ENCODE measurements at places on chromosomes 16 and 17.

- no peak for DNase-seq
These were observed 301.5 kb upstream of the CDH5 start for GRCh38 chr16:66064801-66065530.

- no peak for DNase-seq
These were observed 31.6 kb downstream of the VWA3A start for GRCh38 chr16:22123759-22124490.

DNA sequence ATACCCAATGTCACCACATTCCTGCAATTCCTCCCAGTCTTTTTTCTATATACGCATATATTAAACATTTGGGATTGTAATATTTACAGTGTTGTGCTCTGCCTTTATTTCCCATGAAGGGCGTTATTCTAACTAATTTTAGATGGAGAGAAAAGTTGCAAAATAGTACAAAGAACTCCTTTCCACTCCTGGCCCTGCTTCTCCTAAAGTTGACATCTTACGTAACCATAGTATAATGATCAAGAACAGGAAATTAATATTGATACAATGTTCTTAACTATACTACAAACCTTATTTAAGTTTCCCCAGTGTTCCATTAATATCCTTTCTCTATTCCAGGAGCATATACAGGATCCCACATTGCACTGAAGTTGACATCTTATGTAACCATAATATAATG is 46.3 kb downstream of the TK2 start:
- no peak for DNase-seq

GRCh38 chr17:75516619-75517296 is 430 bp downstream of the TSEN54 start:
- no peak for DNase-seq

DNA sequence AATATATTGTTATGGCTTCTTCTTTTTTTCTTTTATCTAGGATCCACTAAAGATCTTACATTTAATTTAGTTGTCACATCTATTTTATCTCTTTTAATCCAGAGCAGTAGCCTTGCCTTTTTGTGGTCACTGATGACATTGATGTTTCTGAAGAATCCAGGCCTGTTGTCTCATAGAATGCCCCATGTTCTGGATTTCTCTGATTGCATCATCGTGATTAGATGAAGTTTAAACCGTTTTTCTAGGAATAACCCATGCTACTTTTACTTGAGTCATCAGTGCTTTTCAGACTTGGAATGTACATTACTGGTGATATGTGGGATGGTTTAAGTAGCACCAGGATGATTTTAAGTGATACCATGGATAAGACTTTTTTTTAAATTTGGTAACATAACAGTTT is 106.4 kb upstream of the CES5A start:
- no peak for DNase-seq

DNA sequence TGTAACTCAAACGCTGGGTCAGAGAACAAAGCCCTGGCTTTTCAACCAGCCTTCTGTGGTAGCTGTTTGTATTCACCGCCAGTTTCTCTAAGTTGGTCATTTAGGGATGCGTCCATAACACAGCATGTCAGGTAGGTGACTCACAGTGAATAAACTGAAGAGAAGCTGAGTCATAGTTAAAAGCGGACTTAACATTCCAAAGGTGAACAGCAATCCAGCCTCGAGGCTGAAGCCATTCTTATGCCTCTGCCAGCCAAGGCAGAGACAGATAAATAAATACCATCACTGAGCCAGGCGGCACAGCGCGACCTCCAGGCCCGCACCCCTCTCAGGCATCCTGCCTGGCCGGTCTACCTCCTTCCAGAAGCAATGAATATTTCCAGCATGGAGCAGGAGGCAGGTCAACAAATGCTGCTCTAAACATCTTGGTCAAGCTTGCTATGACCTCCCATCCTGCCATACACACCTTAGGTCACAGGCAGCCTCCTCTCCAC is 12.4 kb upstream of the CACNG4 start:
- no peak for DNase-seq

DNA sequence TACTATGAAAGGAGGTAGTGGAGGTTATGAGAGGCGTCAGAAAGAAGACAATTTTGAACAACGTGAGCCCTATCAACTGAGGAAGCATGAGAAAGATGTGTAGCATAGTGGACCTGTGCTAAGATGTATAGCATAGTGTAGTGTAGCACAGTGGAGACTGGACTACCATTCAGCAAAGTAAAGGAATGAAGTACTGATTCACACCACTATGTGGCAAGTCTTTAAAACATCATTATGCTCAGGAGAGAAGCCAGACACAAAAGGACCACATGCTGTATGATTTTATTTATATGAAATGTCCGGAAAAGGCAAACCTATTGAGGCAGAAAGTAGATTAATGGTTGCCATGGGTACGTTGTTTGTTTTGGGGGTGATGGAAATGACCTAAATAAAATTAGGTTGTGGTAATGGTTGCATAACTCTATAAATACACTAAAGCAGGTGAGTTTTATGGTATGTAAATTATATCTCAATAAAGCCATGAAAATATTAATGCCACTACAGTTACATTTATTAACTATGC is 20.4 kb upstream of the XYLT1 start:
- no peak for DNase-seq

DNA sequence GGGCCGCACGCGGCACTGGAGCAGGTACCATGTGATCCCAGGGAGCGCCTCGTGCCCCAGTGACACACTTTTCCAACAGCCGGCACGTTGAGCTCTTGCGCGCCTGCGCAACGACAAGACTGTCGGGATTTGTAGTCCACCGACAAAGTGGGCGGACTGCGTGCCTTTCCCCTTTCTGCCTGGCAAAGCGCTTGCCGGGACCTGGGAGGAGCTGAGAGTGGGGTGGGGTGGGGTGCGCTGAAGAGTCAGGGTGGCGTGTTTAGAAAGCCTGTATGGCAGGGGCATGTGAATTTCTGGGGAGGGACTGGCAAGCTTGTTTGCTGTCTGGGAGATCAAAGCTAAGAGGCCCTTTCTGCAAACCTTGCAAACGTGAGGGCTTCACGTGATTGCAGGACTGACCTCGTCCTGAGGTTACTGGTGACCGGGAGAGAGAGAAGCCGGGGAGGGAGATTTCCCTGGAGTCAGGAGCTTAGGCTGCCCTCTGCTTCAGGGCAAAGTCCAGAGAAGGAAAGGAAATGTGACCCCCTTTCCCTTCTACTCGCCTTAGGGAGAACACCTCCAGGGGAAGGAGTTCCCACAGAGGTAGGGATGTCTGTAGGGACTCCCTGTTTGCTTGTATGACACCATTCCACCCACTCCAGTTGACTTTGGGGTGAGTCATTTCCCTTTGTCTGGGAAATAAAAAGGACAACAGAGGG is 429 bp upstream of the NR1D1 start:
- peak; percentile 99 for DNase-seq

DNA sequence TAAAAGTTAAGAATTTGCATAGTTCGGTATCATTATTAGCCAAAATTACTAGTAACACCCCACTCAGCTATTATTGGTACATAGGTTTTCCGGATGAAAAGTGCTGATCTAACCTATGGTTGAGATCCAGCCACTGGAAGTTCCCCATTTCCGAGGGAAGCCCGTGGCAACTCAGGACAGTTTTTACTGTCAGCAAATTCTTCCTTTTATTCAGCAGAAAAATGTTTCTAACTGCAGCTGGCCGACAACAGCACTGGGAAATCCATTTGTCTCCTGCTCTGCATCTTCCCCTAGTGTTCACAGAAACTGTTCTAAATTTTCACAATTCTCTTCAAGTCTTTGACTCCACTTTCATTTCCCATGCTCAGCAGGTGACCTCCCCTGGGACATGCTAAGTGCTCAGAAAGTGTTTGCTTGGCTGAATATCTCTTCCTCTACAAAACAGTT is 15.5 kb upstream of the MMD start:
- DNase-seq: no peak

GRCh38 chr16:617855-618254 is 12.9 kb upstream of the WFIKKN1 start:
- DNase-seq: no peak

DNA sequence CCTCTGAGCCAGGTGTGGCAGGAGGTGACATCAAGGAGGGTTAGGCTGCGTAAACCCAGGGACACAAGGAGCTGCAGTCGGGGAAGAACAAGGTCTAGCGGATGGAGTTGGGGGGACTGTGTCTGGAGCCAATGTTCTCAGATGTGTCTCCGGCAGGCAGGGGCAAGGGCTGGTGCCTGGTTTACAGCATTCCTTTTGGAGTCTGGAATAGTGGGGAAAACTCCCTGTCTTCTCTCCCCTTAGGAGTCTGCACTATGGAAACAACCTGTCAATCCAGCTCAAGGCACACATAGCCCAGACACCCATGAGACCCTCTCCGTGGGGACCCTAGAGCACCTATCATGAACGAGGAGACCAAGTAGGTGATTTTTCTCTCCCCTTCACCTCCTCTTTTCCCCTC is 27.5 kb downstream of the NLRC5 start:
- no peak for DNase-seq

GRCh38 chr16:72098936-72099335 is 5.3 kb downstream of the DHX38 start:
- DNase-seq: no peak
